ENCODE measurements at places on chromosomes 2 and 18. TPM values are rescaled to one million over a fixed set of nuclear protein-coding genes. Genes with fewer than 3 reads are reported as not detected.
A peak's percentile ranks its signal among the peaks of the same experiment; 100 is the strongest.

DNA sequence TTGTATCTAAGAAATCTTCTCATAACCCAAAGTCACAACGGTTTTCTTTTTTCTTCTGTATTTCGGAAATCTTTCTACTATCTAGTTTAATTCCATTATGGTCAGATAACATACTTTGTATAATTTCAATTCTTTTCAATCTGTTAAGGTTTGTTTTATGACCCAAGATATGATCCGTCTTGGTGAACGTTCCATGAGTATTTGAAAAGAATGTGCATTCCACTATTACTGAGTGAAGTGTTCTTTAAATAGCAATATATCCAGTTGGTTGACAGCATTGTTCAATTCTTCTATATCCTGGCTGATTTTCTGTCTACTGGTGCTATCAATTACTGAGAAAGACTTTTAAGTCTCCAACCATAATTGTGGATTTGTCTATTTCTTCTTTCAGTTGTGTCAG lies 414.5 kb downstream of the TNS1 start:
- DNase-seq: no peak

DNA sequence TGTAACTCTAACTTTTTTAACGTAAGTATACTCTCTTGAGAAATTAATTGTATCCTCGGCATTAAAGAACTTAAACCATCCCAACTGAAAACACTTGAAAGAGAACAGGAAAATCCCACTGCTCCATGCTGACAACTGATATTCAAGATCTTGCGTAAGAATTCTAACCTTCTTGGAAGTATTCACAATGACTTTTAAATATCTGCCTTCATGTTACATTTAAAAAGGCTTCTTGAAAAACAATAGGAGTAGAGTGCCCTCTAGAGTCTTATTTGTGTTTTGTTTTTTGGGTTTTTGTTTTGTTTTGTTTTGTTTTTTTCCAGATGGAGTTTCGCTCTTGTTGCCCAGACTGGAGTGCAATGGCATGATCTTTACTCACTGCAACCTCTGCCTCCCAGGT lies 65.4 kb upstream of the DNAJC10 start:
- no peak for DNase-seq

- DNase-seq: peak; percentile 33
Observed at GRCh38 chr2:12737738-12738485, 21.2 kb downstream of the TRIB2 start.

- DNase-seq: peak; percentile 11
Observed at GRCh38 chr2:200454927-200455801, 54.7 kb downstream of the KCTD18 start.

DNA sequence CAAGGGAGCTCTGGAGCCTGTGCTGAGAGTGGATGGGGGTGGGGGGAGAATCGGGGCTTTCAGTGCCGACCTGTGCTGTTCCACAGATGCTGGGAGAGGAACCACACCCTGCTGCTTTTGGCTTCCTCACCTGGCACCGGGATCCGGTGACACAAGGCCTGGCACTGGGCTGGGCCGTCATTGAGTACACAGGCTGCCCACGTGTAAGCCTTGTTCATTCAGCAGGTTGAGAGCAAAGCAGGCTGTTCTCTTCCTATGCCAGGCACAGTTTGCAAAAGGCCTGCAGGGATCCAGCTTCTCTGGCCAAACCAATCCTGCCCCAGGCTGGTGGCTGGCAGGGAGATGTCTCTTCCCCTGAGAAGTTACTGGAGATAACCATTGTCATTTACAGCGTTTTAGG lies 17.1 kb downstream of the TRIB2 start:
- DNase-seq: peak; percentile 72

The ASPRV1 gene
- 2.4 TPM for total RNA-seq

The GREB1L gene
- total RNA-seq: 0.07 TPM

The COL4A3 gene
- total RNA-seq: 0.20 TPM

The TMEM200C gene
- total RNA-seq: not detected

The GTF3C2 gene
- 53.5 TPM for total RNA-seq
